ENCODE measurements at places on chromosomes 6 and 20. TPM values are rescaled to one million over a fixed set of nuclear protein-coding genes. Genes with fewer than 3 reads are reported as not detected.

The PTK6 gene
- total RNA-seq: 0.97 TPM

The RNF182 gene
- not detected for total RNA-seq

The PTCHD4 gene
- total RNA-seq: not detected

DNA sequence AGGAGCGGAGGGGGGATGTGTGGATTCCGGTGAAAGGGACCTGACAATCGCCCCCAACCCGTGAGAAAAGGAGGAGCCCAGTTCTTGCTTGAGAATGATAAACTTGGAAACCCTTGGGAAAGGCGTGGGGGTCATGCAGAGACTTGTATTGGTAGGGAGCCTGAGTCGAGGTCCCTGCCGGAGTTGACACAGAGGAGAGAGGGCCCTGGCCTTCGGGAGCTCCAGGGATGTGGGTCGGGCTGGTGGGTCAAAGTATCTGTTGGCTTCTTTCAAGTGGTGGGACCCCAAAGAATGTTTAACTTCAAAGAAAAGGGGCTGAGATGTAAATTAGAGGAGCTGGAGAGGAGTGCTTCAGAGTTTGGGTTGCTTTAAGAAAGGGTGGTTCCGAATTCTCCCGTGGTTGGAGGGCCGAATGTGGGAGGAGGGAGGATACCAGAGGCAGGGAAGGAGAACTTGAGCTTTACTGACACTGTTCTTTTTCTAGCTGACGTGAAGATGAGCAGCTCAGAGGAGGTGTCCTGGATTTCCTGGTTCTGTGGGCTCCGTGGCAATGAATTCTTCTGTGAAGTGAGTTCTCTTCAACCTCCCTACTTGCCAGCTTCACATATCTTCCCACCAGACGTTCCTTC is 571 bp downstream of the CSNK2B start:
- no peaks in the 10 kb centered on the region for H3K27me3 ChIP-seq
- H3K4me1 ChIP-seq: peaks cover 68% of the 10 kb centered on the region
- peaks cover 33% of the 10 kb centered on the region for H3K36me3 ChIP-seq
- H3K27ac ChIP-seq: peak overlapping the region; percentile 98
- no peak for DNase-seq
- H3K4me3 ChIP-seq: peak overlapping the region; percentile 98

GRCh38 chr6:13461805-13462204 is 25.6 kb downstream of the GFOD1 start:
- DNase-seq: no peak
- H3K27me3 ChIP-seq: no peaks in the 10 kb centered on the region
- H3K36me3 ChIP-seq: peaks cover 5% of the 10 kb centered on the region
- no peak overlapping the region for H3K27ac ChIP-seq

- H3K27ac ChIP-seq: no peak overlapping the region
- no peaks in the 10 kb centered on the region for H3K4me1 ChIP-seq
- H3K4me3 ChIP-seq: no peak overlapping the region
- no peaks in the 10 kb centered on the region for H3K27me3 ChIP-seq
- peaks cover 3% of the 10 kb centered on the region for H3K36me3 ChIP-seq
These were observed 345.3 kb upstream of the SLC35B3 start for GRCh38 chr6:8780653-8781052.

DNA sequence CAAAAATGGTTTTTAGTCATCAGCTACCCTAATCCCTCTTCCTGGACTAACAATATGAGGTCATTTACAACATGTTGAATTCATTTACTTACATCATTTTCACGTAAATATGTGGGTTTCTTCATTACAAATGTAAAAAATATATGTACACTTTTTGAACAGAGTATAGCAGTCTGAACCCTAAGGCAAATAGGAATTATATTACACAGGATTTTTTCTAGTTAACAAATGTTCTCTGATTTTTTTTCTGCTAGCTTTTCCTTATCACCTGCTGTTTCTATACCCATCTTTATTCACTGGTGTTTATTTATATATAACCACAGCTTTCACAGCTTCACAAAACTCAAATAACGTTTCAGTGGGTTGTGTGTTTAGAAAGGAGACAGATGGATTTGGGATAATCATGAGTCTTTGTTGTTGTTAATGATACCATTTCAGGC is 21.0 kb upstream of the CD2AP start:
- H3K4me3 ChIP-seq: no peak overlapping the region
- no peaks in the 10 kb centered on the region for H3K27me3 ChIP-seq
- no peak for DNase-seq
- no peak overlapping the region for H3K27ac ChIP-seq
- H3K36me3 ChIP-seq: no peaks in the 10 kb centered on the region

GRCh38 chr6:6057442-6058053 is 50.8 kb upstream of the NRN1 start:
- DNase-seq: no peak
- H3K4me3 ChIP-seq: no peak overlapping the region
- peaks cover 45% of the 10 kb centered on the region for H3K27me3 ChIP-seq
- no peaks in the 10 kb centered on the region for H3K4me1 ChIP-seq

GRCh38 chr6:152094992-152095592 is 287.6 kb downstream of the ESR1 start:
- H3K4me1 ChIP-seq: peaks cover 4% of the 10 kb centered on the region
- no peak overlapping the region for H3K4me3 ChIP-seq
- H3K27me3 ChIP-seq: no peaks in the 10 kb centered on the region
- peak; percentile 45 for DNase-seq
- peak overlapping the region; percentile 17 for H3K27ac ChIP-seq

DNA sequence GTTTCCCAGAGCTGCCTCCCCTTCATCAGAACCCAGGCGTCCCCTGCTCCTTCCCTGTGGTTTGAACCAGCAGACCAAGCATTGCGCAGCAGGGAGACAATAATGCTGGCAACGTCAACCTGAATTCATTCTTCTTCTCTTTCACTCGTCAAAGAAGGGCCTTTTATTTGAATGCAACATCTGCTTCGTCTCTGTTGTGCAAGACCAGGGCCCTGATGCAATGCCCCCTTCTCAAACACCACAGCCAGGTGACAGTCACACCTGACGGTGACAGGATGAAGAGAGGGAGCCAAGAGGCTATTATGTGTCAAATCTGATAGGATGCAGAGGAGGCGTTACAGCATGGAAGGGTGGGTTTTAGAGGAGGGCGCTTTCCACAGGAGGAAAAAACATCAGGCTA is 8.0 kb downstream of the INSM1 start:
- no peak overlapping the region for H3K4me3 ChIP-seq
- H3K27me3 ChIP-seq: peaks cover 66% of the 10 kb centered on the region
- peaks cover 23% of the 10 kb centered on the region for H3K4me1 ChIP-seq
- H3K27ac ChIP-seq: no peak overlapping the region

DNA sequence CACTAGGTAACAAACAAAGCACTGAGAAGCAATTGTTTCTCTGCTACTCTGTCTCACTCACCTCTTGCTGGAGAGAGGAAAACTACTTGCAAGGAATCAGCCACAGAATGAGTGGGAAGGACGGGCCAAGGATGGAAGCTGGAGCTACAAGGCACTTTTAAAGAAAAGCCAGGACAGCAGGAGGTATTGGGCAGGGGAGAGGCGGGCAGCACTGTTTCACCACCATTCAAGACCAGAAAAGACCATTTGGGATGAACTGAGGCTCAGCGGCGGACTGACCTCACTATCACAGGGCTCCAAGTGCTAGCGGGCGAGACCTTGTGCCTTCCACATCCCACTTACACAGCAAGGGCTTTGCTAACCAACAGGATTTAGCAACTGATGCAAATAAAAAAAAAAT is 137.4 kb downstream of the IPCEF1 start:
- no peaks in the 10 kb centered on the region for H3K27me3 ChIP-seq
- no peak for DNase-seq
- peak overlapping the region; percentile 80 for H3K4me3 ChIP-seq
- peaks cover 5% of the 10 kb centered on the region for H3K36me3 ChIP-seq
- peaks cover 67% of the 10 kb centered on the region for H3K4me1 ChIP-seq

- no peaks in the 10 kb centered on the region for H3K36me3 ChIP-seq
- no peak overlapping the region for H3K4me3 ChIP-seq
- H3K4me1 ChIP-seq: no peaks in the 10 kb centered on the region
- no peak for DNase-seq
- H3K27me3 ChIP-seq: no peaks in the 10 kb centered on the region
These were observed 462.9 kb downstream of the ADGRB3 start for GRCh38 chr6:69097948-69098347.

GRCh38 chr6:106908386-106908840 is 66.1 kb downstream of the CD24 start:
- DNase-seq: no peak
- no peak overlapping the region for H3K27ac ChIP-seq
- H3K4me1 ChIP-seq: no peaks in the 10 kb centered on the region
- H3K27me3 ChIP-seq: peaks cover 15% of the 10 kb centered on the region
- H3K36me3 ChIP-seq: no peaks in the 10 kb centered on the region
- no peak overlapping the region for H3K4me3 ChIP-seq

DNA sequence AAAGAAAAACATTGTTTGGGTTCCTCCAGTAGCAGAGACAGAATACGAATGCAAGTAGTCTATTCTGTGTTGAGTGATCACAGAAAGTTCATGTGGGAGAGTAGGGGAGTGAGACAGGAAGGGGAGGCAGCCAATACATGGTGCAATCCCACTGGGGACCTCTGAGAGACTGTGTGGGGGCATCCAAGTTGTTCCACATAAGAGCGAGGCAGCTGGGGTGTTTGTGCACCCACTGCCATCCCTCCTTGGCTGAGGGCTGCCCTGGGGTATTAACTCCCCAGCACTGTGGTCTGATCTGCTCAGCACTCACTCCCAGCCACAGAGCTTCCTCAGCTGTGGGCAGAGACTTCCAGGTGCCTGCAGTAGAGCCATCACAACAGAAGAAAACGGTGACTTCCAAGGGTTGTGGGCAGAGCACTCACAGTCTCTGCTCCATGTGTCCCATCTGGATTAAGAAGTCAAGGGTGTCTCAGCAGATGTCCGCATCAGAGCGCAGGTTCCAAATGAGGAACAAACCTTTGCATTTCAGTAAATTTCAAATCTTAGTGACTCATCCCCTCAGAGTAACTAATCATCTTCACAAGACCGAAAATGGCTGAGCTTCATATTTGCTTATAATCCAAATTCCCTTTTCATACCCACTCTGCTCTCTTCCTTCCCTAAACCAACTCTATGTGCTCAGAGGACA is 101.9 kb upstream of the NAA20 start:
- no peak overlapping the region for H3K27ac ChIP-seq
- no peaks in the 10 kb centered on the region for H3K4me1 ChIP-seq
- H3K27me3 ChIP-seq: peaks cover 13% of the 10 kb centered on the region
- no peak for DNase-seq
- H3K36me3 ChIP-seq: no peaks in the 10 kb centered on the region

GRCh38 chr6:26316291-26316690 is 48.7 kb upstream of the BTN3A2 start:
- H3K4me1 ChIP-seq: peaks cover 45% of the 10 kb centered on the region
- no peak for DNase-seq
- no peak overlapping the region for H3K4me3 ChIP-seq
- H3K27me3 ChIP-seq: peaks cover 7% of the 10 kb centered on the region

- peaks cover 2% of the 10 kb centered on the region for H3K36me3 ChIP-seq
- no peak for DNase-seq
- H3K4me1 ChIP-seq: peaks cover 15% of the 10 kb centered on the region
- no peak overlapping the region for H3K4me3 ChIP-seq
These were observed 20.4 kb downstream of the IL20RA start for GRCh38 chr6:137024237-137024990.
